Sigmoid colon (tissue), 7 donors: ENCODE measurements at places on chromosomes 7 and 10.

DNA sequence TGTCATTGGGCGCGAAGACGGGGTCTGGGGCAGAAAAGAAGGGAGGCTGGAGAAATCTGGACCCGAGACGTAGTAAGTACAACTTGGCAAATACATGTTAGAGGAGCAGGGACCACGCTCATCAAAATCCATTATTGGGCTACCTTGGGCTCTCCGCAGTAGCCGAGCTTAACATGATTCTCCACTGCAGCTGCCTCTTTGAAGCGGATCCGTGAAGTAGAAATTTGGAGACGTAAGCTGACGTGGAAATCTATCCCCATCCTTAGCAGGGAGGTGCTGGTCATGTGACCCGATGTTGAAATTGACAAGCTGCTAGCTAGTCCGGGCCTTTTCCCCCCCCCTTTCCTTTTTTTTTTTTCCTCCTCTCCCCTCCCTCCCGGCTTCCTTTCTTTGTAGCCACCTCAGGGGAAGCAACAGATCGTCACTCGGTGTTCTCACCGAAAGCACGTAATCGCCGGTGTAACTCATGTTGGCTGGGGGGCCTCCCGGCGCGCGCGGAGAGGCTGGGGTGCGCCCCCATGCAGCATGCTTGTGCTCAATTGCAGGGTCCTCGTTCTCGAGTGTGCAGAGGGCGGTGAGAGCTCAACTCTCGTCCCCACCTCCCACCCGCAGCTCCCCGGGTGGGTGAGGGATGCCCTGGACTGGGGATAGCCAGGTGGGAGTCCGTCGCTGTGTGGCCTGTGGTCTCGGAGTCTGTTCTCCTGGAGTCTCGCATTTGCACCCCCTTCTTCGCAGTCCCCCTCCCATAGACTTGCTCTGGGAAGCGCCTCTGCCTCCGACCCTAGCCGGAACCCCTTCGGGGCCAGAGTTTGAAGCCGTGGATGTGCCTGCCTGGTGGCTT lies at the start of gene HOXA11:
Gene HOXA11 (minus strand): TSS at position 220 of the 841 bp plus-strand sequence. CDS start 88 bp downstream, at position 132.
- H3K27me3 ChIP-seq: peaks cover 17% of the 10 kb centered on the region
- peak; percentile 97 for DNase-seq
- no peaks in the 10 kb centered on the region for H3K36me3 ChIP-seq
- peak within 1 kb of the TSS; percentile 98 for H3K27ac ChIP-seq

- no peaks in the 10 kb centered on the region for H3K27me3 ChIP-seq
- no peaks in the 10 kb centered on the region for H3K4me1 ChIP-seq
- DNase-seq: no peak
- H3K36me3 ChIP-seq: no peaks in the 10 kb centered on the region
- no peak overlapping the region for H3K27ac ChIP-seq
Observed at GRCh38 chr10:83945982-83946718, 193.2 kb upstream of the GHITM start.

GRCh38 chr10:59435707-59436106 lies 73.4 kb upstream of the FAM13C start:
- H3K27me3 ChIP-seq: no peaks in the 10 kb centered on the region
- no peak for DNase-seq
- no peak overlapping the region for H3K27ac ChIP-seq
- no peaks in the 10 kb centered on the region for H3K36me3 ChIP-seq
- no peak overlapping the region for H3K4me3 ChIP-seq

GRCh38 chr7:150753826-150754603 lies 16.8 kb downstream of the GIMAP5 start:
- H3K36me3 ChIP-seq: no peaks in the 10 kb centered on the region
- no peaks in the 10 kb centered on the region for H3K4me1 ChIP-seq
- DNase-seq: no peak
- H3K4me3 ChIP-seq: no peak overlapping the region
- no peak overlapping the region for H3K27ac ChIP-seq

DNA sequence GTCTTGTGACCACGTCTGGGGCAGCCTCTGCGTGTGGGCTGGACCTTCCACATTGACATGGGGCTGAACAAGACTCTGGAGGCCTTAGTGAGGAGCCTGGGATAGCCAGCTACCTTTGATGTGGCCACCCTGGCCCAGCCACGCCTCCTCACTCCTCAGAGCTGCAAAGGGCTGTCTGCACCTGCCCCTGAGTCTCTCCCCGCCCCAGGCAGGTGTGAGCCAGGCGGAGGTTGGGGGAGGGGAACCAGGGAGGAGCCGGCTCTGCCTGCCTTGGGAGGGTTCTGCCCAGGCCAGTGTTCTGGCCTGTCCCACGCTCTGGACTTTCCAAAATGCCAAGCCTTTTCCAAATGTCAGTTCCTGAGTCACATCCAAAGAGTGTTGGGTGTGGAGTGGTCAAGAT lies 72.2 kb downstream of the GTF2IRD1 start:
- H3K27ac ChIP-seq: no peak overlapping the region
- peaks cover 13% of the 10 kb centered on the region for H3K36me3 ChIP-seq
- H3K4me3 ChIP-seq: no peak overlapping the region
- no peak for DNase-seq

GRCh38 chr10:12321641-12322040 lies 27.7 kb upstream of the CAMK1D start:
- no peaks in the 10 kb centered on the region for H3K36me3 ChIP-seq
- H3K4me3 ChIP-seq: no peak overlapping the region
- DNase-seq: no peak
- no peaks in the 10 kb centered on the region for H3K27me3 ChIP-seq
- H3K27ac ChIP-seq: no peak overlapping the region

DNA sequence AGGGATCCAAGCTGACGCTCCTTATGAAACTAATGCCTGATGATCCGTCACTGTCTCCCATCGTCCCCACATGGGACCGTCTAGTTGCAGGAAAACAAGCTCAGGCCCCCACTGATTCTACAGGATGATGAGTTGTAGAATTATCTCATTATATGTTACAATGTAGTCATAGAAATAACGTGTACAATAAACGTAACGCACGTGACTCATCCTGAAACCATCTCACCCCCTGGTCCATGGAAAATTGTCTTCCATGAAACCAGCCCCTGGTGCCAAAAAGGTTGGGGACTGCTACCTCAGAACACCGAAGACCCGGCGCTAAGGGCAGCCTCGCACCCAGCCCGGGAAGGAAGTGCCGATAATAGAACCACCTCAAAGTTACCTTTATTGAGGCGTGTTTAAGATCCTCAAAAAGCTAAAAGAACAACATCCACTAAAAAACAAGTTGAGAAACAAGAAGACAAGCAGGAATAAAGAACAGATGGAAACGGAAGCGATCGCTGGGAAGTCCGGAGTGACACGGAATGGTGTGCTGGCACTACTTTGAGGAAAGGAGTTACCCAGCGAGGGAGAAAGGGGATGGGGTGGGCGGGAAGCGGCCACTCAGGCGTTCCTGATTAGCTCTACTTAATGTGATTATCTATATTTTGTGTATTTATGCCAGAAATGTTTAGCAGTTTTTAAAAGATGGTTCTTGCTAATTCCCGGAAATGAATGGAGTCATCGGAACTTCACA lies 50.1 kb upstream of the PRKAR1B start:
- no peaks in the 10 kb centered on the region for H3K27me3 ChIP-seq
- H3K4me3 ChIP-seq: no peak overlapping the region
- DNase-seq: no peak
- H3K36me3 ChIP-seq: peaks cover 13% of the 10 kb centered on the region
- H3K4me1 ChIP-seq: peaks cover 34% of the 10 kb centered on the region
- no peak overlapping the region for H3K27ac ChIP-seq

DNA sequence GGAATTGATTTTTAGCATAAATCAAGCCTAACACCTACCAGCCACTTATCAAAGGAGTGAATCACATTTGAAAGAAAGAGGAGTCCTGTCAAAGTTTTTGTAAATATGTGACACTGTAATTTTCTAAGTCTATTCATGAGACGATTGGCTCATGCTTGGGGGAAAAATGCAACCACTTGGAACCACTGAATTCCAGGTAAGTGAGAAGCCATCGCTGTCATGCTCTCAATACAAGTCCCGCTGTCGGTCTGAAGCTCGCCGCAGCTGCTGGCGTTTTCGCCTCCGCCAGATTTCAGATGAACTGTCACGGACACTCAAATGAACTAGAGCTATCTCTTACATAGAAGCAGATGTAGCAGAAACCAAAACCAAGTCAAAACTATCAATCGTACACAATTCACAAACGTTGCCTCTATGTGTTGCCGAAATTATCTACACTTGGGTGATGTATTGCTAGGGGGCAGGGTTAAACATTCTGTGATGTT lies 279.8 kb upstream of the FZD8 start:
- no peak for DNase-seq
- H3K36me3 ChIP-seq: no peaks in the 10 kb centered on the region
- H3K4me3 ChIP-seq: no peak overlapping the region

DNA sequence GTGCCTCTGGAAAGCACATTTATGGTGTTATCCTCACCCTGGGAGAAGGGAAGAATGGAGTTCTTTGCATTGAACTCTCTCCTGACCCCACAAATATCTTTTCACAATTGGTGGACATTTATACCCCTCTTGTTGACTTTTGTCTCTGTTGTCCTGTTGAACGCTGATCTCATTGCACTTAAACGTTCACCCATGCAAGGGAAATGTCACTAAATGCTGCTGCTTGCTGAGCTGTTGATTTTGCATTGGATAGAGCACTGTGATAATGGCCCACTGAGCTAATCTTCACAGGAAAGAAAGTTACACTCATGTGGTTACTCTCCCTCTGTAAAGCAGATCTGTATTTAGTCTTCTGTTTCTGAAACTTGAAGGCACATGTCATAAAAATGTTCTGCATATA lies 133.4 kb downstream of the FZD1 start:
- H3K4me3 ChIP-seq: no peak overlapping the region
- no peaks in the 10 kb centered on the region for H3K4me1 ChIP-seq
- H3K27ac ChIP-seq: no peak overlapping the region
- H3K27me3 ChIP-seq: no peaks in the 10 kb centered on the region
- no peaks in the 10 kb centered on the region for H3K36me3 ChIP-seq
